ENCODE measurements at places on chromosomes 5 and 9.

GRCh38 chr9:8888591-8888990, 1089.0 kb upstream of the DMAC1 start:
- DNase-seq: no peak

- no peak for DNase-seq
These were observed 186.5 kb downstream of the ERCC6L2 start for GRCh38 chr9:96062031-96062430.

DNA sequence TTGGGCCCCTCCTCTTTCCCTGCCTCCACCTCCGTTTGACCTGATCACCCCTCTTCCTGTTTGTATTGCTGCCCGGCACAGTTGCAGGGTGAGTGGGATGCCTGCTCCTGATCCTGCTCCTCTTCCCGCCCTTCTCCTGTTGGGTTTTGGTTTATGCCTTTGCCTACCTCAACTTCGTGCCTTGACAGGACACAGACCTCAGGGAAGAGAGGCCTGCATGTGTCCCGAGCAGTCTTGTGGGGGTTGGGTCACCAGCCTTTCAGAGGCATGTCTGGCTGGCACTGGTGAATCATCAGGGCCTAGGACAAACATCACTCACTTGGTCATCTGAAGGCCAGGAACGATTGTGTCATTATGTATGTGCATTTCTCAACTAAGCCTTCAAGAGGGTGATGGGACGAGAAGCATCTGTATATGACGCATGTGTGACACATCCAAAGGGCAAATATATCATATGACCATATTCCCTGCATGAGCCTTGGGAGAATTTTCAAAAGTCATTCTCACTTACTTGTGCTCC, 56.9 kb downstream of the NPR3 start:
- no peak for DNase-seq

DNA sequence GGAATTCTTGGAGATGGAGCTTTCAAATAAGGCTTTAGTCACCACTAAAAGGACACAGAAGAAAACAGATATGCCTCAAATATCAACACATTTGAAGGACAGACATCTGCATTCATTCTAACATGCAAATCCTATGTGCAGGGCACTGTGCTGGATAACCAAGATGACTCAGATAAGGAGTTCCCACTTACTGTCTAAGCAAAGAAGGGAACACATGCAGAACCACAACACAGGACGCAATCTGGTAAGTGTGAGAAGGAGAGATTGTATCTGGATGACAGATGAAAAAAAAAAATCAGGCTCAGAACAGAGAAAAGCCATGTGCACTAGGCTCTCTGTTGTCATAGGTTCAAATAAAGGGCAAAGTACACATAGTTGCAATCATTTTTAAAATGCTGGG, 42.5 kb downstream of the ELAVL2 start:
- DNase-seq: no peak

DNA sequence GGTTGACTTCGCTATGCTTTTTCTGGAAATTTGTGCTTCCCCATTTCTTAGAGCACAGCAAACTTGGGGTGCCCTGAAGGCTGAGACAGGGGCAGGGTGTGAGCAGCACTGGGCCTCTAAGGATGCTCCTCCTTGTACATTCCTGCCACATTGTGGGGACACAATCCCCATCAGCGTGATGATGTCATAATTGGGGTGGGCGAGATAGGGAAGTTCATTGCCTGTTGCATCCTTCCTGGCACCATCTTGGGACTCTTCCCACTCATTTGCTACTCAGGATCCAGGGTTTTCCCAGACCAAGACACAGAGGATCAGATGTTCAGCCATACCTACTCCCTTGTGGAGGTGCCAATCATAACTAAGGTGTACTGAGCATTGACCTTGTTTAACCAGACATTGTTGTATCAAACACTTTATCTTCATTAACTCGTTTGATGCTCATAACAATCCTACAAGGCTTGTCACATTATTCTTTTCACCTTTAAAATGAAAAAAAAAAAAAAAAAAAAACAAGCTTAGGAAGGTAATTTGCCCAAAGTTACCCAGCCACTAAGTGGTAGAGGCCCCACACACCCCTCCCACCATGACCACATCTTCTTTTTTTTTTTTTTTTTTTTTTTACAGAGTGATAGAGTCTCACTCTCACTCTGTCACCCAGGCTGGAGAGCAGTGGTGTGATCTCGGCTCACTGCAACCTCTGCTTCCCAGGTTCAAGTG, 87.6 kb downstream of the UGCG start:
- DNase-seq: no peak

GRCh38 chr5:110048491-110048890, 358.8 kb downstream of the MAN2A1 start:
- no peak for DNase-seq

DNA sequence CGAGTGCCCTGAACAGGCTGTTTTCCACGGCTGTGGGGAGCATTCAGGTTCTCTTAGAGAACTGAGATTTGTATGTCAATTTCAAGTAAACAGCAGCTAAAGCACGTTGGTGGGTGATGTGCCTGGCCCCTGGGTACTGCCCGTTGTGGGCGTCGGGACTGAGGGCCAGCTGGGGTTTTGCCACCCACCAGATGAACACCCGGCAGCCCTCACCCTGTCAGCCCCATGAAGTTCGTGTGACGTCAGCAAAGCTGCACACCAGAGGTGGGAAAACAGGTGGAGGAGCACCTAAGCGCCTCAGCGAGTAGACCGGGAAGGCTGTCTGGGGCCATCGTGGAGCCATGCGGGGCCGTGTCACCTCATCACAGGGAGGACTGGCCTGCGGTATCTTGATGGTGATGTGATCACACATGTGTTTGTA, 9.2 kb downstream of the CEP72 start:
- no peak for DNase-seq

All from NCI-H1048 (cell line).